Brain microvascular endothelial cell (primary cell): ENCODE measurements at places on chromosomes 1 and 21.
A peak's percentile ranks its signal among the peaks of the same experiment; 100 is the strongest.

GRCh38 chr1:229689273-229689672 is 63.2 kb downstream of the URB2 start:
- no peak for DNase-seq

- no peak for DNase-seq
Measured at GRCh38 chr1:33841494-33841893, 22.4 kb upstream of the HMGB4 start.

- DNase-seq: no peak
Measured at GRCh38 chr1:68175621-68176398, 56.5 kb downstream of the WLS start.

DNA sequence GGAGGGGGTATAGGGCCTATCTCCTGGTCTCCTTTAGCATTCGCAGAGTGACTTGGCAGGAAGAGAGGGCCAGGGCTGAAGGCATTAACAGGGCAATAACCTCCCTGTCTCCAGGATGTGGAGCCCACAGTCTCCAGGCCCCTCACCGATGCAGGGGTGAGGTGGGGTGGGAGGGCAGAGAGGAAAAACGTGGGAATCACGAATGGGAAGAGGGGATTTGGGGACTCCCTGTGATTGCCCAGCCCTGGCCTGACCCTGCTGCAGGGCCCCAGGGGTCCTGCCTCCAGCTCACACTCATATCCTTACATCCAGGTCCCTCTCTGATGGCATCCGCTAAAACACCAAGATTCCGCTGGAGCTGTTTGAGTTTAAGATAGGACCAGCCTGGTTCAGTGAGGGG is 14.6 kb downstream of the TFAP2E start:
- no peak for DNase-seq

DNA sequence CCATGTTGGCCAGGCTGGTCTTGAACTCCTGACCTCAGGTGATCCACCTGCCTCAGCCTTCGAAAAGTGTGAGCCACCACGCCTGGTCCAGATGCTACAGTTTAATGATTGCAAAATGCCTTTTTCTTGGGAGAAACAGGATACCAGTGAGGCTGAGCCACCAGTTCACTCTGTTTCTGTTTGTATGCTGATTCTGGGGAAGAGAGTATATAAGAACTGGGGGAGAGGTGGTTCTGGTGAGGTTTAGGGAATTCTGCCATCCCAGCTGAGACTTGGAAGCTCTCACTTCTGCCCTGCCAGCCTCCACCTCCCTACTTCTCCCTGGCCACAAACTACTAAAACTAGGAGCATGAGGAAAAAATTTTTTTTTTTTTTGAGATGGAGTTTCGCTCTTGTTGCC is 8.1 kb upstream of the PMF1 start:
- no peak for DNase-seq

GRCh38 chr1:10495952-10496351 is 21.2 kb downstream of the PEX14 start:
- no peak for DNase-seq

DNA sequence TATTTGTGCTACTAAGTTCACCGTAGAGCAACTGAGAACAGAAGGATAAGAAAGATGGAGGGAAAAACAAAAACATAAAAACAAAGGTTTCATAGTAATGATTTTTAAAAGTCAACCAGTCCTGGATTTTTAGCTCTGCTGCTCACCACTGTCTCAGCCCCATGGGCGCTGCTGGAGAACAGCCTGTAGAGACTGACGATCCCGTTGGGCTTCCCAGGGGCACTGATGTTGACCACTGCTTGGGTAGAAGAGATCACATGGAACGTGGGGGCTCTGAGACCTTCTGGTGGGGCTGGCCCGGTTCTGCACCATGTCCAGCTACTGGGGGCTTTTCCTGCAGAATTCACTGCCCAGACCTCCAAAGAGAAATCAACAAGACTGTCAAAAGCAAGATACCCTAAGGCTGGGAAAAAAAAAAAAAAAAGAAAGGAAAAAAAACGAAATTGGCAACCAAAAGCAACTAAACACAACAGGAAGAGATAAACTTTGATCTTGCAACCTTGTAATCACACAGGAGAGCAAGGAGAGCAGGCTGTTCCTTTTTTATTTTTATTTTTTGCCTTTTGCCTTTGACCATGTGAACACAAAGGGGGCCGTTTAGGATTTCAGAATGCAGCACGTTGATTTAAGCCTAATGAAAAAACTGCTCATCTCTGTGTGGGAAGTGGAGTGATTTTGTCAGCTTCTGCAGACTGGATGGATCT is 83.5 kb downstream of the KCTD3 start:
- no peak for DNase-seq

DNA sequence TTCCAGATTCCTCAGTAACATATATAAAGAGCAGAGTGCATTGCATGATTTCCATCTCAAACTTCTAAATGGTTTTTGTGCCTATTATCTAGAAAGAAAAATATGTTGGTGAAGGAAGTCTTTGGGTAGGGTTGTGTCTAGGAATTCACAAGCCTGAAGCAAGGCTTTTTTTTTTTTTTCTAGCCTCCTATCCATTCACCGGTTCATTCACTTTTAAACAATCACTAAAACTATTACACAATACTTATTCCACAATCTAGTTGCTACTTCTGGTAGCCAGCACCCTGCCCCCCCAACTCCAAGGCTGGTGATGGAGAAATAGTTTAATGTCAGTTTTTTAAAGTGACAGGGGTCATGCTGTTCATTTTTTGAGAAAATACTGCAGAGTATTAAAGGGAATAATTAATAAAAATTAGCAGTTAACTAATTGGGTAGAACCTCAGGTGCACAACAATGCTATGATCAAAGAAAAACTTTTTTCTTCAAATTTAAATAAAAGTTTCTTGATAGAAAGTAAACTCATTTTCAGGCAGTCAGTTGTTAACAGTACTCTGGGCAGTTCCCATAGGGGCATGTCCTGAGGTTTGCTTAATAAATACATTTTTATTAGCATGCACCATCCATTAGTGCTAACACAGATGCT is 10.9 kb downstream of the IRF2BP2 start:
- peak; percentile 29 for DNase-seq

DNA sequence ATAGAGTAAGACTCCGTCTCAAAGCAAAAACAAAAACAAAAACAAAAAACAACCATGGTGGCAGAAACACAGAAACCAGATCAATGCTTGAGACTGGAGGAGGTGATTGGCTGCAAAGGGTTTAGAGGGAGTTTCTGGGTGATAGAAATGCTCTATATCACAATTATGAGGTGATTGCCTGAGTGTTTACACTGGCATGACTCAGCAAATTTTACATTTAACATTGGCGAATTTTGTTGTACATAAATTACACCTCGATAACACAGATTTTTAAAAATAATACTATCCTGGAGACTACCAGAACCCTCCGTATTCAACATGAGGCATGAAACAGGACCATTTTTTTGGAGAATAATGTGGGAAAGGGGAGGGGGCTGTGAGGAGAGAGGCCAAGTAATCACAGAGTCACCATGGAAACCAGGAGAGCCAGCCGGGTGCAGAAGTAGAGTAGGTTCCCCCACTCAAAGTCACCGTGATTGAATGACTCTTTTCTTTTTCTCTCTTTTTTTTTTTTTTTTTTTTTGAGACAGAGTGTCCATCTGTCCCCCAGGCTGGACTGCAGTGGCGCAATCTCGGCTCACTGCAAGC is 24.3 kb downstream of the HEYL start:
- no peak for DNase-seq

DNA sequence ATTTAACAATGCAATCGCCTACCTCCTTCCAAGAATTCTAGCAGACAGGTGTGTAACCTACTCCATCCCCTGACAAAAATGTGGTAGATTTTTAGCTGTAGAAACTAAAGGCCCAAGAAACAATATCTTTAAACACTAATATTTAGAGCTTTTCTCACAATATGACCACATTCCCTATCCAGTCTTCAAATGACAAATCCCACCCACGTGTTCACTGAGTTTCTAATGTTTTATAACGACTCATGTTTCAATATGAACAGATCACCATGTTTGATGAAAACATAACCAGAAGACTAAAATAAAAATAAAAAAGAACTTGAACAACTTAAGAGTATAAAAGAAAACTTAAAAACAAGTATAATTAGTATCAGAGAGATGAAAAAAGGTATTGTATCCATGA is 24.6 kb downstream of the RSBN1 start:
- DNase-seq: no peak

GRCh38 chr1:113129529-113130185 is 56.7 kb downstream of the LRIG2 start:
- DNase-seq: no peak

GRCh38 chr1:62386351-62387121 is 50.3 kb upstream of the USP1 start:
- DNase-seq: no peak

GRCh38 chr1:184494929-184495328 is 108.1 kb downstream of the C1orf21 start:
- DNase-seq: no peak

DNA sequence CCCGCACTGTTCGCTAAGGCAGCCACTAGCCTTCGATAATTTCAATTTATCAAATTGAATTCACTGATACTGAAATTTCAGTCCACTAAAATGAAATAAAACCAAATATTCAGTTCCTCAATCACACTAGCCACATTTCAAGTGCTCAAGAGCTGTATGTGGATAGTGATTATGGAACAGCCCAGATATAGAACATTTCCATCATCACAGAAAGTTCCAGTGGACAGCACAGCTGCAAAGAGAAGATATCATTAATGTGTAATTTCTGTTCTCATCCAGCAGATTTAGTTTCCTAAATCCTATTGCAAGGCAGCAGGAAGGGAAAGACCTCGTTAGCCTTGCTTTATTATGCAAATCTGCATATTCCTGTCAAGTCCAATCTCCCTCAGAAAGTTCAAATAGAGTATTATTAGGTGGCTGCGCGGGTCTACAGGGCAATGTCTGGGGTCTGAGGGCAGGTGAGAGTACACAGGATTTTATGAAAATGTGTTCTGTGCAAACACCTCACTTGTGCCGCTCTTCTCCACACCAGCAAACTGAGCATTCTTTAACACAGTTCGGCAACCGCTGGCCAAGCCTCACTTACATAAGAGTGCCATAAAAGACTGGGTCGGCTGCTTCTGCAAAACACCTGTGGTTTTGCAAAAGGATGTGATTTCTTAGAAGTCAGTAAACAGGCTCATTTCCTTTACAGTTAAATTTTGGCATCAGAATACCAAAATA is 22.4 kb downstream of the CAPZB start:
- no peak for DNase-seq
